Stimulated activated CD4-positive, alpha-beta T cell treated with anti-CD3 and anti-CD28 coated beads, TNF-alpha, amount 100 ng/mL, for 4 hours (primary cell): ENCODE measurements at places on chromosomes 3 and 15.

DNA sequence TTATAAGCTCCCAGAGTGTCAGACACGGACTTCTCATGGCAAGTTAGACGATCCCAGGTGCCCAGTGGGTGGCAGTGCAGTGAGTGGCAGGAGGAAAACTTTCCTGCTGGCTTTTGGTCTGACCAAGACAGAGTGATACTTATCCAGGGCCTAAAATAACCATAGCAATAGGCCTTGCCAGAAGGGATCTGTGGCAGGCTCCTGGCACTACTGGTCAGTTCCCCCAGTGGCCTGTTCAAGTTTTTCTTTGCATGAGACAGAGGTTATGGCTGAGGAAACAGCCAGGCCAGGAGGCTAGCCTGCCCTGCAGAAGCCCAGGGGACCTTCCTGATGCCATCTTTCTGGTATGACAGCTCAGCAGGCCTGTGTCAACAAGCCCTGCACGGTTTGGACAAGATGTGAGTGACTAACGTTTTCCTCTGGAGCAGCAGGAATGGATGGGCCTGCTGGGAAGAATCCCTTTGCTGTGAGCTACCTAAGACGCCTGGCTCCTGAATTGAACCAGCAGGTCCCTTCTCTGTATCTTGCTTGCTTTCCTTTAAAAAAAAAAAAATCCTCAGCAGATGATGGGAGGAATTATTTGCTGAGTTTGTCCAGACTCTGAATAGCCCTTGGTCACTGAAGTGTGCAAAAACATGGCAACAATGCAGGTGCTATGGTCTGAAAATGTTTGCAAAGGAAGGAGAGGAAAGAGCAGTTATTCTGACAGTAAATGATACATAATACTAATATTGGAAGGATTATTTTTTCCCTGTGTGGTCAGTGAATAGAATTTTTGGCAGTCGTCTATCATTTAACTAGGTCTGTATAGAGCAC is 18.0 kb downstream of the SCG5 start:
- DNase-seq, result no peak

DNA sequence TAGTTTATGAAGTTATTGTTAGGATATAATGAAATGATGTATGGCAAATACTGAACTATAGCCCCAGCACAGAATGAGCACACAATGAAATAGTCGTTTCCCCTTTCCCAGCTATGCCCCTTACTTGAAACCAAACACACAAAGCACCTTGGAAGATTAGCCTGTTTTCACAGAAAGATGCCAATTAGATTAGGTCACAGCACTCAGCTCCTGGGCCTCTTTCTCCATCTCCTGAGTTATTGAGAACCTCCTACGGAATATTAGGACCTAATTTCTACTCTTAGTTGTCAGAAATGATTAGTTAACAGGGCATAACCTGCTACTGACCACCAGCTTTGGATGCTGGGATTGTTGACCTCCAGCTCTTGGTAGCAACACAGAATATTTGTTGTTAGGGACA is 269.4 kb upstream of the ROPN1 start:
- no peak for DNase-seq

DNA sequence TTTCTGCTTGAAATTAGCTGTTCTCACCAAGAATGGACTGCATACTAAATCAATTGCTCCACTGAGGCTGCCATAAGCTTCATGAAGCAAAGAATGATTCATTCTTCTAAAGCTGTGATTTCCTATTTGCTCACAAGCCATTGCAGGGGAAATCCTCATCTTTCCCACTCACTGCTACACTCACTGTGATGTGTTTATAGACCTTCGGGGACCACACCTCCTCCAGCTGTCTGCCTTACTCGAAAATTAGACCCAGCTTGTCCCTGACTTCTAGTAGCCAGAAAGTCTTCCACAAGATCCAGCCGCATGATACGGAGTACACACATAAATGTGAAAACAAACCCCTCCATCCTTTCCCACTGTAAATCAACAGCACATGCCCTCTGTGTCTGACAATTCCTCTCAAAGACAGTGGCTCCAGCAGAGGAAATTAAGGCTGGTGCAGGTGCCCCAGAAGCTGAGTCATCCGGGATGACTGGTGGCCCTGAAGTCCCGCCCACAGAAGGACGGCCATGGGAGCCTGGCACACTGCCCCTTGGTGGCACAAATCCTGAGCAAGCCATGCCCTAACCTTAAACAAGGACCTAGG is 172.0 kb downstream of the STT3B start:
- DNase-seq, result no peak

GRCh38 chr3:71825551-71826283 is 40.8 kb upstream of the PROK2 start:
- DNase-seq, result no peak

- no peak for DNase-seq
These were observed 197.5 kb upstream of the BCL6 start for GRCh38 chr3:187942658-187943241.

DNA sequence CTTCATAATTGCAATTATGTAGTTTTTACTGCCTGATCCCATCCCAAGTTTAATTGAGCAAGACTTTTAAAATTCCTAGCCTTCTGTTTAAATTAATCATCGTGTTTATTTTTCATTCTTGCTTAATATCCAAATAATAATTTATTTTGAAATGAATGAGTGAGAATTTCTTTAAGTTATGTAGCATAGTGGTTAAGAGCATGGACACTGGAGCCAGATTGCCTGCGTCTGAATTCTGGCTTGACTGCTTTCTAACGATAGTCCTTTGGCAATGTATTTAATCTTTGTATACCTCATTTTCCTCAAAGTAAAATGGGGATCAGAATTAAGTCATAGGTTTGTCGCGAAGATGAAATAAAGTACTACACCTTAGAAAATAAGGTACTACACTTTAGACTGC is 71.4 kb downstream of the LRRC49 start:
- no peak for DNase-seq

- DNase-seq, result no peak
These were observed 19.4 kb downstream of the ARPP21 start for GRCh38 chr3:35658686-35659085.

GRCh38 chr3:157351981-157352380 is 84.7 kb upstream of the PTX3 start:
- DNase-seq, result no peak
